Stimulated activated CD8-positive, alpha-beta memory T cell treated with anti-CD3 and anti-CD28 coated beads, Interleukin-7, amount 100 ng/mL, for 24 hours (primary cell): ENCODE measurements at places on chromosomes 2 and 18.
A peak's percentile ranks its signal among the peaks of the same experiment; 100 is the strongest.

GRCh38 chr2:63679252-63679855 is 90.6 kb downstream of the MDH1 start:
- no peak for DNase-seq

DNA sequence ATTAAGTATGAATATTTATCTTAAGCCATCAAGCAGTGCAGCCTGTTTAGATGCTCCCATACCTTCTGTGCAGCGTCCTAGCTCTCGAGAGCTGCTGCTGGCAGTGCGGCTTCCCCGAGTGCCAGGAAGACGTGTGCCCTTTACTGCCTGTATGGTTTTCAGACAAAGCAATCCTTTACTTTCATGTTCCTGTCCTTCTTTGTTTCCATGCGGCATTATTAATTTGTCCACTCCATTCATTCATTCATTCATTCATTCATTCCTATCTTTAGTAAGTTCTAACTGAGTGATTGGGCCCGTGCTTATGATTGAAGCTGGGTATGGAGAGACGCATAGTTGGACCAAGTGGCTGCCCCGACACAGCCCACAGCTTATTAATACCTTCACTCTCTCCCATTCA is 446.6 kb upstream of the HNRNPA3 start:
- DNase-seq = no peak

GRCh38 chr2:178109813-178110212 is 2.4 kb upstream of the RBM45 start:
- DNase-seq = no peak

- peak; percentile 21 for DNase-seq
These were observed 575 bp downstream of the ATL2 start for GRCh38 chr2:38376346-38377049.

- no peak for DNase-seq
These were observed 602.6 kb upstream of the VRK2 start for GRCh38 chr2:57443973-57444521.

- no peak for DNase-seq
These were observed 69.7 kb downstream of the DCC start for GRCh38 chr18:52409727-52410126.

- DNase-seq = no peak
These were observed 12.5 kb downstream of the SPATS2L start for GRCh38 chr2:200318940-200319435.

- no peak for DNase-seq
These were observed 58.8 kb upstream of the HNRNPA3 start for GRCh38 chr2:177153805-177154204.

DNA sequence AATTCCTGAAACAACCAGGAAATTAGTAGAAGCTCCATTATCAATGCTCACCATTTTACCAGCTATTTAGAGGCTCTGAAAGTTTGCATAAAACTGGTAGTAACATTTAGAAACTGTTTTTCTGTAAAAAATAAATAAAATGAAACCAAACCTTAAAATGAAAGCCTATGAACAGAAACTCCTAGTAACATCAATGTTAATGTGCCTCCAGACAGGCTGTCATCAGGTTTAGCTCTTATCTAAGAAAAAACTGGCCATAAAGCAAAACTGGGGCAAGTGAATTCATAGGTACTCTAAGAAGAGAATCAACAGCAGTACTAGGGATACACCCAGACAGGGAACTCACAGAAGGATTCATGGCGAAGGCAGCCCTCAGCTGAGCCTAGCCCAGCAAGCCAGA is 8.0 kb downstream of the E2F6 start:
- DNase-seq = no peak

- no peak for DNase-seq
These were observed 19.4 kb upstream of the NMUR1 start for GRCh38 chr2:231549446-231550239.

DNA sequence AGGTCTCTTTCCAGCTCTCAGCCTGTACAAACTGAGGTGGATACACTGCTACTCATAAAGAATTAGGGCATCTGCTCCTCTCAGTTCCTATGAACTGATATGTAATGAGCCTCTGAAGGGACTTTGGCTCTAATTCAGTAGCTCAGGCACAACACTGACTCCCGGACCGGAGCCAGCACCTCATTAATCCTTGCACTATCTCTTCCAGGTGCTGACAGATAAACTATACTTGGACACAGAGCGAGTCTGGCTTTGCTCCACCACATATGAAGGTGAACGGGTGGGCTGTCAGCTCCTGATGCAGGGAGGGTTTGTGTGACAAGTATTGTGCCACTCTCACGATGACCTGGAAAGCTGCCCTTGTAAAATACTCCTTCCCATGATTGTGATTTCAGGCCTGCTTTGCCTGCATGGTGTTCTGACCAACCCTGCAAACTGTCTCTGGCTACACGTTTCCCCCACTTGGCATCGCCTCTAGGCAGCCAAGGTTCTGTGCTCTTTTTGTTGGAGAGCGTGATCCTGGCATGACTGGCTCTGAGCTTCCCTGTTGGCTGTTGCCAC is 111.6 kb upstream of the LMAN1 start:
- no peak for DNase-seq
